Memory B cell (primary cell): ENCODE measurements at places on chromosomes 7 and 10.

DNA sequence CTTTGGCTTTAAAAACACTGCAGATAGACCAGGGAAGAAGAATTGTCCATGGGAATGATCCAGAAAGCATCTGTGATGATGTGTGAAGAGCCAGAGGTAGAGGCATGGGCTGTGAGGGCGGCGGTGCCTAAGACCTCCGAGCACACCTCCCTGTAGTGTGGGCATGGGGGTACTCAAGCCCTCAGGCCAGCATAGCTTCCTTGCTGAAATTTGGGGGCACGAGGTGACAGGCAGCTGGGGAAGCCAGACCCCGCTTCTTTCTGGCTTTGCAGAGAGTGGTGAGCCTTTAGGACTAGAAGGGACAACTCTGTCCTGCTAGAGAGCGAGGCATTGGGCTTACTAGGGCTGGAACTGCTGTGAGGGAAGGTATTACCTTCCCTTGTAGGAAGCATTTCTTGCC lies 187.7 kb upstream of the SH2B2 start:
- DNase-seq = no peak

GRCh38 chr10:103713676-103714075 lies 141.7 kb downstream of the SH3PXD2A start:
- no peak for DNase-seq

DNA sequence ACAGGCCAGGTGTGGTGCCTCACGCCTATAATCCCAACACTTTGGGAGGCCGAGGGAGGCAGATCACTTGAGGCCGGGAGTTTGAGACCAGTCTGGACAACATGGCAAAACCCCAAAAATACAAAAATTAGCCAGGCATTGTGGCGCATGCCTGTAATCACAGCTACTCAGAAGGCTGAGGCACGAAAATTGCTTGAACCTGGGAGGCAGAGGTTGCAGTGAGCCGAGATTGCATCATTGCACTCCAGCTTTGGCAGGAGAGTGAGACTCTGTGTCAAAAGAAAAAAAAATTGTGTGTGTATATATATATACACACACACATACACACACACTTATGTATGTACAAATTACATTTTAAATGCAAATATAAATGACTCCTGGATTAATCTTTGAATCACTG lies 76.8 kb upstream of the LRRN3 start:
- DNase-seq = no peak

DNA sequence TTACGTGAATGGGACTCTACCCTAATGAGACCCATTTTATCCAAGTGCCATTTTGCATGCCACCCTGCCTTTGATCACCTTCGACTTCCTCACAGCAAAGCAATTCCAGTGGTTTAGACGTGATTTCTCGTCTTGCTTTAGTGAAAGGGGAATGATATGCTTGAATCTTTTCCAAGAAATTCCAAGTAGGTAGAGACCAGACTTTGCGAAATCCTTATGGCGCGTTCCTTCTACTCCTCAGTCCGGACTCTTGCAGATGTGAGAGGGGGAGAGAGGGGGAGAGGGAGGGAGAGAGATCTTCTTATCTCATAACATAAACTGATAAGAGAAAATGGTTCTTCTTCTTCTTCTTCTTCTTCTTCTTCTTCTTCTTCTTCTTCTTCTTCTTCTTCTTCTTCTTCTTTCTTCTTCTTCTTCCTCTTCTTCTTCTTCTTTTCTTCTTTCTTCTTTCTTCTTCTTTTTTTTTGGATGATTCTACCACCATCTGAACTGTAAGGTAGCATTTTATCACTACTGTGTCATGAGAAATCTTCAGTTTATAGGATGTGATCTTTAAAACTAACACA lies 883 bp downstream of the SPAG6 start:
- no peak for DNase-seq

GRCh38 chr10:90319188-90319914 lies 538.5 kb downstream of the HTR7 start:
- no peak for DNase-seq

DNA sequence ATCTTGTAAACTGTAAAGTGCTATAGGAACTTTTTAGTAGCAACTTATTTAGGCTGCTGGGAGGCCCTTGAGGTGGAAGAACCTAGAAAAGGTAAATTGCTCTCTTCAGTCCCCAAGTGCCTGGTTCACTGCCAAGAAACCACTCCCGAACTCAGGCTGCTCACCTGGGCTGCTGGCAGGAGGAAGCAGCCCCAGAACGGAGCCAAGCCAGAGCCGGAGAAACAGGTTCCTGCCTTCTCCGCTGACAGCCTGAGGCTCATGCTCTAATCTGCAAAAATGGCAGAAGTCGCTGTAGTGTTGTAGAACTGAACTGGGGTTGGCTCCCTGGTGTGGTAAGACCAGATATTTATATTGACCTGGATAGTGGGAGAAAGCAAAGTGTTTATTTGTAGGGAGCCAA lies 136.0 kb downstream of the CUL2 start:
- DNase-seq = no peak

DNA sequence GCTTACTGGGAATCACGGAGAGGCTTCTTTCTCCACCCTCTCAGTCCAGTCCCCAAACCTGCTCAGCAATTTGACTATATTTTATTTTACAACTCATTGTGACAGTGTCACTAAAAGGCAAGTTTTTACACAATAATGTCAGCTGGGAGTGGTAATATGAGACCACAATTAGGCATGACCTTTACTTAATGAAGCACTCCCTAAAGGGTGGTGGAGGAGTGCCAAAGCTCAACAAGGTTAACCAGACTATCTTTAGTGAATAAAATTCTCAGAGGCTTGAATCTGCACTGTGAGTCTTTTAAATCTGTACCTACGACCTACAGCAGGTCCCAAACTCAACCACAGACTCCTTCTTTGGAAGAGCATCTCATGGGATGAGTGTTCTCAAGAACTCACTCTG lies 215.6 kb downstream of the TAX1BP1 start:
- no peak for DNase-seq

DNA sequence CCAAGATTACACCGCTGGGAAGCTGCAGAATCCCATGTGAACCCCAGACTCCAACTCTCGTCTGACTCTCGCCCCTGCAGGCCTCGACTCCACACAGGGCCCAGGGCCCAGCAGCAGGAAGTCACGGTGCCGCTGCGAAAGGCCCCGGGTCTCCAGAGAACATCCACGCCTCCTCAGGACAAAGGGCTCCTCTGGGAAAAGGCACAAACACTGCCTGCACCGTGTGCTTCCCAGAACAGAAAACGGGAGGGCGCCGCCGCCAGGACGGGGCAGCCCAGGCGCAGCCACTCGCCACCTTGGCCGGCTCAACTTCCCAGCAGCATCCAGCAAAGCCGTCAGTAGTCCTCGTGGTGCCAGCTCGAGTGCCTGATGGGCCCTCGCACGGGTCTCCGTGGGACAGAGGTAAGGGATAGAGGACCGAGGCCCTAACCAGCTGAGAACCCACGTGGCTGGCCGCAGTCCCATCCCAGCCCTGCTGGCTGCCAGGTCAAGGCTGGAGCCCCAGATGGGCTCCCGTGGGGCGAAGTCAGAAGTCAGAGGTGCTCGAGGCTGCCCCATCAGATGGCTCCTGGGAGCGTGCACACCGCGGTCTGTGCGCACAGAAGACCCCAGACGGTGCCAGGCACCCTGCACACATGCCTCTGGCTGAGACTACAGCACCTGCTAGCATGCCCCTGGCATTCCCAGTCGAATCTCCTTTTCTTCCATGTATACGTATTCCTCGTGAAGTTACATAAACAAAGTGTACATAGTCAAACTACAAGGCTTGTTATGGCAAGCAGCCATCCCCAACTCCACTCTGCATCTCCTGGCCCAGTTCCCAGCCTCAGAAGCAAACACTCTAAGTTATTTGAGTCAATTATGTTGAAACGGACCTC lies 60.2 kb downstream of the MAD1L1 start:
- no peak for DNase-seq
